ENCODE measurements at places on chromosomes 6 and 20. TPM values are rescaled to one million over a fixed set of nuclear protein-coding genes. Genes with fewer than 3 reads are reported as not detected.

Gene BFSP1
- 13.8 TPM for total RNA-seq

Gene RAET1L
- not detected for total RNA-seq

Gene FERMT1
- not detected for total RNA-seq

Gene FKBP1C
- 0.55 TPM for total RNA-seq

Gene SAMD3
- 0.64 TPM for total RNA-seq

Gene HLA-DRA
- total RNA-seq: not detected

Gene HLA-DMB
- total RNA-seq: not detected

Gene RNF182
- total RNA-seq: 11.0 TPM

Gene PRR18
- total RNA-seq: not detected

Gene RBM24
- total RNA-seq: 13.2 TPM

Gene PLCB1
- total RNA-seq: 33.3 TPM

Gene WASF1
- 26.2 TPM for total RNA-seq

Gene TXLNB
- total RNA-seq: 0.08 TPM

Gene ZC2HC1B
- not detected for total RNA-seq

Gene RAD21L1
- total RNA-seq: not detected

Gene PNLDC1
- not detected for total RNA-seq

Gene EDN3
- total RNA-seq: not detected

Gene SIRPD
- not detected for total RNA-seq

Gene SPAG4
- 1.8 TPM for total RNA-seq

Gene DEFB112
- not detected for total RNA-seq

Gene ARHGAP40
- total RNA-seq: not detected

Gene CST2
- total RNA-seq: not detected

Gene ZNF165
- 0.78 TPM for total RNA-seq

Gene PSORS1C1
- 6.2 TPM for total RNA-seq

Gene LTA
- total RNA-seq: not detected

Gene LPA
- total RNA-seq: not detected

Gene GUCA1A
- total RNA-seq: not detected

Gene TBXT
- not detected for total RNA-seq

Gene TBC1D7
- total RNA-seq: 19.9 TPM

Gene KIF25
- total RNA-seq: not detected

Gene CNKSR3
- 15.3 TPM for total RNA-seq

Gene BPIFB4
- total RNA-seq: not detected

Gene AVP
- total RNA-seq: not detected

Gene LY6G5C
- total RNA-seq: 5.0 TPM

Gene GPLD1
- 2.4 TPM for total RNA-seq
